ENCODE measurements at places on chromosomes 16 and 17.
A peak's percentile ranks its signal among the peaks of the same experiment; 100 is the strongest.

- no peak for DNase-seq
These were observed 11.9 kb downstream of the KCNJ12 start for GRCh38 chr17:21388066-21388465.

GRCh38 chr17:74210191-74211140 is 2.9 kb upstream of the TTYH2 start:
- DNase-seq = peak; percentile 82

DNA sequence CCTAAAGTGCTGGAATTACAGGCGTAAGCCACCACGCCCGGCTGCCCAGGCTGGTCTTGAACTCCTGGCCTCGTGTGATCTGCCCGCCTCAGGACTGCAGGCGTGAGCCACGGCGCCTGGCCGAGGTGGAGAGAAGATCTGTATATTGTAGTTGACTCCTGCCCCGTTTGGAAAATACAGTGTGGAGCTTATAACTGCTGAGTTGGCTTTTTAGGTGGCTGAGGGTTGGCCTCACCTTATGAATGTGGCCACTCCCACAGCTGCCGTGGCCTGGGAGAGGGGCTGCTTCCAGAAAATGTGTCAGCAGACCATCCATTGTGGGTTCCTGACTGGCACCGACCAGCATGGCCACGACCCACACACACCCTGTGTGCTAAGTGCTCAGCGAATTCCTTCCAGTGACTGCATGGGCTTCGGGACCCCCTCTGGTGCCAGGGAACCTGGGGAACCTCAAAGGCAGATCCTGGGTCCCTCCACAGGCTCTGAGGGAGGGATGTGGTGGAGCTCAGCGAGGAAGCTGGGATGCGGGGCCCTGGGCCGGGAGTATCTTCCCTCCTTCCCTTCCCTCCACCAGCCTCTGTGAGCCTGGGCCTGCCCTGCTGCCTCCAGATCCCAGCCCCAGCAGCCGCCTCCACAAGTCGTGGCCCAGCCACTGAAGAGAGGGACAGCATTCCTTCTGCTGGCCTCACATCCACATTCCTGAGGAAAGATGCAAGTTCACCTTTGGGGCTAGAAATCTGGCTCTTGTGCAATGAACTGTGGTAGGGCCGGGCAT is 10.9 kb upstream of the RAB11FIP3 start:
- no peak for DNase-seq

DNA sequence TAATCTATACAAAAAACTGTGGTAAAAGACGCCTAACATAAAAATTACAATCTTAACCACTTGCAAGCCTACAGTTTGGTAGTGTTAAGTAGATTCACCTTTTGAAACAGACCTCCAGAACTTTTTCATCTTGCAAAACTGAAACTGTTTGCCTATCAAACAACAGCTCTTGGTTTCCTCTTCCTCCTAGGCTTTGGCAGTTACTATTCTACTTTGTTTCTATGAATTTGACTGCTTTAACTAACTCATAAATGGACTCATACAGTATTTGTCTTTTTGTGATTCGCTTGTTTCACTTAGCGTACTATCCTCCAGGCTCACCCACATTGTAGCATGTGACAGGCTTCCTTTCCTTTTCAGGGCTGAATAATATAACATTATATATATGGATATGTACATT is 97.0 kb downstream of the PRKCA start:
- DNase-seq = no peak

DNA sequence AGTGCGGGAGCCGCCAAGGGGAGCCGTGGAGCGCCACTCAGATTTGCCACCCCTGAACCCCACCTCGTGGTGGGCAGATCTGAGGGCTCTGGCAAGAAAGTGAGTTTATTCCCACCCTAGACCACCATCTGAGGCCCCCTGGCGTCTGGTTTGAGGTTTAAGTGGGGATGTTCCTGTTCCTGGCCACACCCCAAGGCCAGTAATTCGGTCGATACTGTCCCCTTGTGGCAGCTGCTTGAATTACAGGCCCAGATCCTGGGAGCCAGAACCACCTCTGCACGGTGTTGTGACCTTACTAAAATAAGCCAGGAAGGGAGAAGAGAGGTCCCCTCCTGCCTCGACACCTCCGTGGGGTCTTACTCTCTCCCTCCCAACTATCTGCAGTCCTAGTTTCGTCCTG is 3.3 kb upstream of the LAT start:
- peak; percentile 67 for DNase-seq

GRCh38 chr16:10114409-10114808 is 67.8 kb downstream of the GRIN2A start:
- no peak for DNase-seq

GRCh38 chr16:49701789-49702494 is 154.0 kb downstream of the ZNF423 start:
- DNase-seq = no peak

- DNase-seq = no peak
These were observed 34.7 kb downstream of the CDRT15 start for GRCh38 chr17:14201988-14202380.

DNA sequence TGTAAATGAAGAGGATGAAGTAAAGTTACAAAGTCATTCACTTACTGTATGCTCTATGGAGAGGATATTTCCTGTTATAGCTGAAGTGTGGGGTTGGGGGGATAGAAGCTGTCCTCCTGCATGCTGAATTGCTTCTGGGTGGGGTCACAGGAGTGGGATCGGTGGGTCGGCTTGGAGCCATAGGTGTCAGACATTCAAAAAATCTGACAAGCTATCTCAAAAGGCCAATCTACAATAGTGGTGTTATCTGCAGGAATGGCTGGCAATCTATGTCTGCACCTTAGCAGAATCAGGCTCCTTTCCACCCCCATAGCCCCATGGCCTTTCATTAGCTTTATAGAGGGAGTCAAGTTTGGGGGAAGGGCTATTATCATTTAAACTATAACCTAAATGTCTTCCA is 104.9 kb downstream of the ABCC12 start:
- no peak for DNase-seq

DNA sequence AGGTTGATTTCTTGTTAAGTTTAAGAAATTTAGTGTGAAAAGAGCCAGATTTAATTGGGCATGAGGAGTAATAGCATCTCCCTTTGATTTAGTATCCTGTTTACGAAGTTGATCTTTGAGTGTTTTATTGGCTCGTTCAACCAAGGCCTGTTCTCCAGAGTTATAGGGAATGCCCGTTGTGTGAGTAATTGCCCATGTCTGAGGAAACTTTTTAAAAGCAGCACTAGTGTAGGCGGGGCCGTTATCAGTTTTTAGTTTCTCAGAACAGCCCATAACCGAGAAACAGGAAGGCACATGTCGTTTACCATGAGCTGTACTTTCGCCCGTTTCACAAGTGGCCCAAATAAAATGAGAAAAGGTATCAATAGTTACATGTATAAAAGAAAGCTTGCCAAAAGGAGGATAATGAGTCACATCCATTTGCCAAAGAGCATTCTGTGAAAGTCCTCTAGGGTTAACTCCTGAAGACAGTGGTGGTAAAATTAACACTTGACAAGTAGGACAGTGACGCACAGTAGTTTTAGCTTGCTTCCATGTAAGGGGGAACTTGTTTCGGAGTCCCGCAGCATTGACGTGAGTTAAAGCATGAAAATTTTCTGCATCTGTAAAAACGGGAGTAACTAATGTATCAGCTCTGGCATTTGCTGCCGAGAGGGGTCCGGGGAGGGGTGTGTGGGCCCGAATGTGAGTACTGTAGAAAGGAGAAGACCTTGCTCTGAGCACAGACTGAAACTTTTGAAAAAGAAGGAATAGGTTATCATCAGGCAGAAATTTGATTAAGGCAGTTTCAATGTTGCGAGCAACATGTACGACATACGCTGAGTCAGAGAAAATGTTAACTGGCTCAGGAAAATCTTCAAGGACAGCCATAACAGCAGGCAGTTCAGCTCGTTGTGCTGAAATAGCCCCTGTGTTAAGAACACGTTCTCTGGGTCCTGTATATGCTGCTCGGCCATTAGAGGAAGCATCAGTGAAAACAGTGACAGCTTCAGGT is 18.5 kb upstream of the KCTD5 start:
- peak; percentile 60 for DNase-seq

DNA sequence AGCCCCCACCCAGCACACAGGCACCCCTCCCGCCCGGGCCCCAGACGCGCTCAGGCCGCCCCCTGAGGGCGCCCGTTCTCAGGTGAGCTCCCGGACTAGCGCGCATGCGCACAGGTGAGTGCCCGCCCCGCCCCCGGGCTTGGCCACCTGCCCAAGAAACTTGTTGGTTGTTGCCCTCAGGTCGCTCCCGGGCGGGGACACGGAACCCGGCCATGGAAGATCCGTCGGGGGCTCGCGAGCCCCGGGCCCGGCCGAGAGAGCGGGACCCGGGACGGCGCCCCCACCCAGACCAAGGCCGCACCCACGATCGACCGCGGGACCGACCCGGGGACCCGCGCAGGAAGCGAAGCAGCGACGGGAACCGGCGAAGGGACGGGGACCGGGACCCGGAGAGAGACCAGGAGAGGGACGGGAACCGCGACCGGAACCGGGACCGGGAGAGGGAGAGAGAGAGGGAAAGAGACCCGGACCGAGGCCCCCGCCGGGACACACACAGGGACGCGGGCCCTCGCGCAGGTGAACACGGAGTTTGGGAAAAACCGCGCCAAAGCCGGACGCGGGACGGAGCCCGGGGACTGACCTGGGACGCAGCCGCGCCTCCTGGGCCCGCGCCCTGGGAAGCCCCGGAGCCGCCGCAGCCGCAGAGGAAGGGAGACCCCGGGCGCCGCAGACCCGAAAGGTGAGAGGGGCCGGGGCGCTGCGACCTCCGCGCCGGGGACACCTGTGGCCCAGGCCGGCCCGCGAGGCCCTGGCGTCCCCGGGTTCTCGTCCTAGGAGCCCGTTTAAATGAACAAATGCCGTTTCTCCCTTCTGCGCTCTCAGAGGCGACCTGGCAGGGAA is at the start of gene MARVELD3:
Gene MARVELD3 (plus strand): TSS at position 167 of the 840 bp plus-strand sequence. CDS start 46 bp downstream, at position 213.
- peak; percentile 22 for DNase-seq

GRCh38 chr17:19728084-19728495 is 11.7 kb upstream of the SLC47A2 start:
- no peak for DNase-seq

DNA sequence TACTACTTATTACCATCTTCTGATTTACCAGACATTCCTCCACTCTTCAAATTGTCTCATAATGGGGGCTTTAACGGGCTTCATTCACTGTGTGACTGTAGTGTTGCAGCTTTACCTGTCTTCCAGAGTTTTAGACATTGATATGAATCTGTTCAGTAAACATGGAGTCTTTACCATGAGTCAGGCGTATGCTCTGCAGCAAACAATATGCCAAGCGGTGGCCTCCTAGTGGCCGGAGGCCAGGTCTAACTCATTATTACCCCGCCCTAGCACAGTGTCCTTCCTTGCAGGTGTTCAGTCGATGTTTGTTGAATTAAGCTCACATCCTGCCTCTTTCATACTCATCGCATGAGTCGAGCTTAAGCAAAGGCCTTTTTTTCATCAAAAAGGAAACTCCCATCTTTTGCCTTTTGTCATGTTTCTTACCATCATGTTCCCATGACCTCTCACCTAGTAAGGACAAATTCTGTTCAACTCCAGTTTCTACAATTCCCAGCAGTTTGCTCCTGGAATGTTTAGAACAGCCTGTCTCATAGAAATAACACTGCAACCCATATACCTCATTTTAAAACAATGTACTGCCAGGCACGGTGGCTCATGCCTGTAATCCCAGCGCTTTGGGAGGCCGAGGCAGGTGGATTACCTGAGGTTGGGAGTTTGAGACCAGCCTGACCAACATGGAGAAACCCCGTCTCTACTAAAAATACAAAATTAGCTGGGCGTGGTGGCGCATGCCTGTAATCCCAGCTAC is 39.4 kb downstream of the TUBD1 start:
- DNase-seq = peak; percentile 75

GRCh38 chr17:62070900-62071299 is 5.8 kb upstream of the MED13 start:
- DNase-seq = no peak

DNA sequence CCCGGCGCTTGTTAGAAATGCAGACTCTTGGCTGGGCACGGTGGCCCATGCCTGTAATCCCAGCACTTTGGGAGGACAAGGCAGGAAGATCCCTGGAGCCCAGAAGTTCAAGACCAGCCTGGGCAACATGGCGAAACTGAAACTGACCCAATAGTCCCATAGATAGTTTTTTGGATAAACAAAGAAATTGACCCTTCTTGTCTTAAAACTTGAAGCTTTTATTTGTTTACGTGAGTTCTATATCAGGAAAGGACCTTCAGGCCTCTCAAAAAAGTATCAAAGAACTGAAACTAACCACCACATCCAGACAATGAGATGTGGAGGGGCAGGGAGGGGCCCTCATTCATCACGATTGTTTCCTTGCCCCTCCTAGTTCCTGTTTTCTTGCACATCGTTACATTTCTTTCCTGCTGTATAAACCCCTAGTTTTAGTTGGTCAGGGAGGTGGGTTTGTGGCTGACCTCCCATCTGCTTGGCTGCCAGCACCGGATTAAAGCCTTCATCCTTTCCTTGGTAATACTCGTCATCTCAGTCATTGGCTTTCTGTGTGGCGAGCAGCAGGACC is 29.9 kb upstream of the PRM1 start:
- DNase-seq = no peak

- no peak for DNase-seq
These were observed 13.9 kb downstream of the BRD7 start for GRCh38 chr16:50354629-50355456.

DNA sequence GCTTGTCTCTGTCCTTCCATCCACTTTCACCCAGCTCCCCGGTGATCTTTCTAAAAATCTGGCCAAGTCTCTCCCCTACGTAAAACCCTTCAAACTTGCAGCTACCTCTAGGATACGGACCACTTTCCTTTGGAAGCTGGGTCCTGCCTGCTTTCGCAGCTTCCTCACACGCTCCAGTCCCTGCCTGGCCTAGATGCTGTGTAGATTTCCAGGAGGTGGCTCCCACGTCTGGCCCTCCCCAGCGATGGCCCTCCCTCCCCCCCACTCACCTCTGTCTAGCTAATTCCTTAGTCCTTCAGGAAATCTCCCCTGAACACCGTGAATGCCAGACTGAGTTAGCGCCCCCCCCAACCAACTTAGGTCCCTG is 579 bp upstream of the LRRC59 start:
- no peak for DNase-seq

- no peak for DNase-seq
These were observed 6.5 kb downstream of the ZNF629 start for GRCh38 chr16:30780549-30780948.

GRCh38 chr17:35242158-35242804 is 591 bp upstream of the SLFN5 start:
- DNase-seq = peak; percentile 91

DNA sequence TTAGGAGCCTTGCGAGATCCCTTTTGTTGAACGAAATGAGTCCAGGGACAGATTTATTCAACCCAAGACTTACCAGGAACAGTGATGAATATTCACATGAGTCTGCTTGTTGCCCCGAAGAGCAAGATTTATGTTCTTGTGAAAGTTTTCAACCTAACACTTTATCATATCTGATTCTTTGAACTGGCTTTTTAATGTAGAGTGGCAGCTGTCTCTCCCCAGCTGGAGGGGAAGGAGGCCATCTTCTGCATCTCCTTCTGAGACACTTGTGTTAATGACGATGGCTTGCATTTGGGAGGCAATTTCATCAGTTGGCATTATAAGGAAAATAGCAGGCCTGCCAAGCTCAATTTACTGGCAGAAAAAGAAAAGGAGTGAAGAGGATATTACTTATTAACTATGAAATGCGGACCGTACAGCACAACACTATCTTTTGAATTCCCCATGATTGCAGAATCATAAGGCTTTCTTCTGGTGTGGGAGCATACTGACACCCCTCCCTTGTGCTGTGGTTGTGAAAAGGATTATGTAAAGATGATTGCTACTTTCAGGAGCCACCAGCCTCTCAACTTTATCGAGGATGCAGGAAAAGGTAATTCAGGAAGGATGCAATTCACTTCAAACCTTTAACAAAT is 35.7 kb downstream of the SMARCE1 start:
- DNase-seq = no peak
